Fibroblast of upper back skin (primary cell): ENCODE measurements at places on chromosomes 12 and 14.

DNA sequence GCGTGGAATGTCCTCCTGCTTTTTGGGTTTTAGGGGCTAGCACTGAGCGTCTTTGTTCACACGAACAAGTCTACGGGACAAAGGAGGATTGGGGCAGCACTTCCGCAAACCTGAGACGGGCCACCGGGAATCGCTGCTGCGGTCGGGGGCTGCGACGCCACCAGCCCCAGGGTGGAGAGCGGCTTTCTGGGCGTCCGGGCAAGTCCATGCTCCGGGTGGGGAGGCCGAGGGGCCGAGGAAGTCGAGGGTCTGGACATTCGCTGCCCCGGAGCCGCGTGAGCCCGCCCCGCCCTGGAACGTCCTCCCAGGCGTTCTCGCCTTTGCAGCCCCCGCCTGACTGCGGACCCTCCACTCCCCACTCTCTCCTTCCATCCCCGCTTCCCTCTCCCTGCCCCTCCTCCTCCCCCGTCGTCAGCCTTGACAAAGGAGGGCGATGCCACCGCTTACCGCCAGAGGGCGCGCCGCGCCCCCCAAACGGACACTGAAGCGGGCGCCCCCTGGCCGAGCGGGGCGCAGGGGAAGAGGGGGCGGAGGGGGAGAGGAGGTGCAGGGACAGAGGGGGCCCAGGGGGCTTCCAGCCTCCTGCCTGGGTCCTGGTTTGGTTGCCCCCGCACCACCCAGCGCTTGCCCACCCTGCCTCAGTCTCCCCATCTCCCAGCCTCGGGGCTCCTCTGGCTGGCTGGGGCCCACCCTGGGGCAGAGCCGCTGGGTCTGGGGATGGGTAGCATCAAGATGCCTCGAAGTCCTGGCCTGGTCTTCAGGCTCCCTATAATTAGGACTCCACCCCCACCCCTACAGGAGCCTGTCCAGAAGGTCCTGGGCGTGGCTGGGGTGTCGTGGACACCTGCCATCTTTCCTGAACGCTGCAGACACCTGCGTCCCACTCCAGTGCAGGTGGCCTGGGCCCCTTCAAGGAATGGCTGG is 39.1 kb upstream of the INF2 start:
- DNase-seq = peak; percentile 48

DNA sequence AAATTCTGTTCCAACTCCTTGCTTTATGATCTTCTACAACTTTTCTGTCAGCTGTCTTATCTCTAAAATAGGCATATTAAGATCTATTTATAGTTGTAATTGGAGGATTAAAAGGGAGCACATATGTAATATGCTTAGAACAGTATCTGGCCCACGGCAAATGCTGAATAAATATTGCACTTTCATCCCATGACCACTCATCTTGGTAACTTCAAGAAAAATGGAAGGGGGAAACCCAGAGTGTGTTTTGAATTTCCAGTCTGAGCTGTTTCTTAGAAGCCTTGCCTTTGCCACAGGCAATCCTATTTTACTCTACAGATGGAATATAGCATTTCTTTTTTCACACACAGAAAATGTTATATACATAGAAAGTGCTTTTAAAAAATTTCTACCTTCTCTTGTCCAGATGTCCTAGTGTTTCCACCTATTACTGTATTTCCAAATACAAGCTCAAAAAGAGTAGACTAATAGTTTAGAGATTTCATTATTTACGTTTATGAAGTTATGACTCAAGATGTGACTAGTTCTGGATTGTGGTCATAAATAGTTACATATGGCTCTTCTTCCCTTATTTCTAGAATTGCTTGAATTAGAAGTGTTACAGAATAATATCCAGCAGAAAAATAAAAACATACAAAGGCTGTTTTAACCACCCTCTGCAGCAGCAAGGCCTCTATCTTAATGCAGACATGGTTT is 6.2 kb upstream of the STXBP6 start:
- peak; percentile 47 for DNase-seq

DNA sequence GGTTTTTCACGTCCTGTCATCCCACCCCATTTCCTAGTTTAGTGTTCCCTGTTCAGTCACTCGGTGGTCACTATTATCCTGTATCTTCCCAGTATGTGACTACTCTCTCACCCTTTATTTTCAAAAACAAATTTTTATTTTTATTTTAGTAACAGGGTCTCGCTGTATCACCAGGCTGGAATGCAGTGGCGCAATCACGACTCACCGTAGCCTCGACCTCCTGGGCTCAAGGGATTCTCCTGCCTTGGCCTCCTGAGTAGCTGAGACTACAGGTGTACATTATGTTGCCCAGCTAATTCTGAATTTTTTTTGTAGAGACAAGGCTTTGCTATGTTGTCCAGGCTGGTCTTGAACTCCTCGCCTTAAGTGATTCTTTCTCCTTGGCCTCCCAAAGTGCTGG is 20.1 kb upstream of the PRICKLE1 start:
- DNase-seq = no peak

- DNase-seq = no peak
These were observed 361.9 kb downstream of the DAD1 start for GRCh38 chr14:22227084-22227483.

GRCh38 chr12:44674875-44675274 is 201.2 kb downstream of the NELL2 start:
- DNase-seq = no peak

GRCh38 chr14:38205119-38205813 is 2.4 kb upstream of the SSTR1 start:
- DNase-seq = no peak

DNA sequence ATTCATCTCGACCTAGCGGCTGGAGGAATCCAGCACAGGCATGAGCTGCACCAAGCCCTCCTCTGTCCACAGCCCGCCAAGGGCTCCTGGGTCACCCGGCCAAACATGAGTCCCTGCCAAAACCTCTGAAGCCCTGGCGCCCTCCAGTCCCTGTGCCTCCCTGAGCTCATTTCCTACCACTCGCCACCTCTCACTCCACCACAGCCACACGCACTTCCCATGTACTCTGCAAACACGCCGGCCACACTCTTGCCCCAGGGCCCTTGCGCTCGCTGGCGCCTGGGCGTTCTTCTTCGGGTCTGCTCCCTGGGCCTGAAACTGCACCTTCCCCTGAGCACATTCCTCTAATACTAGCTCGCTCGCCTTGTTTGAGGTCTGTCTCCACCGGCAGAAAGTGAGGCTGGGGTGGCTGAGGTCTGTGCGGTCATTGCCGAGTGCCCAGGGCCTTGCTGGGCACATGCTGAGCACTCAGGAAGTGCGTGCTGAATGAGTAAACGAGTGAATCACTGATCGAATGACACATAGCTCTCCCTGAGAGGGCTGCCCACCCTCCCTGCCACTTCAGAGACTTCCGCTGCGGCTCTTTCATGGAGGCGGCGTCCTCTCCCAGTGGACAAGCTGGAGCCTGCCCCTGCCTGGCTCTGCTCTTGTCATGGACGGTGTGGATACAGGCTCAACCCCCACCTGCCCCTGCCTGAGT is 33.7 kb upstream of the DLK1 start:
- peak; percentile 82 for DNase-seq

- peak; percentile 62 for DNase-seq
These were observed 476.5 kb downstream of the FOXG1 start for GRCh38 chr14:29242755-29243754.

DNA sequence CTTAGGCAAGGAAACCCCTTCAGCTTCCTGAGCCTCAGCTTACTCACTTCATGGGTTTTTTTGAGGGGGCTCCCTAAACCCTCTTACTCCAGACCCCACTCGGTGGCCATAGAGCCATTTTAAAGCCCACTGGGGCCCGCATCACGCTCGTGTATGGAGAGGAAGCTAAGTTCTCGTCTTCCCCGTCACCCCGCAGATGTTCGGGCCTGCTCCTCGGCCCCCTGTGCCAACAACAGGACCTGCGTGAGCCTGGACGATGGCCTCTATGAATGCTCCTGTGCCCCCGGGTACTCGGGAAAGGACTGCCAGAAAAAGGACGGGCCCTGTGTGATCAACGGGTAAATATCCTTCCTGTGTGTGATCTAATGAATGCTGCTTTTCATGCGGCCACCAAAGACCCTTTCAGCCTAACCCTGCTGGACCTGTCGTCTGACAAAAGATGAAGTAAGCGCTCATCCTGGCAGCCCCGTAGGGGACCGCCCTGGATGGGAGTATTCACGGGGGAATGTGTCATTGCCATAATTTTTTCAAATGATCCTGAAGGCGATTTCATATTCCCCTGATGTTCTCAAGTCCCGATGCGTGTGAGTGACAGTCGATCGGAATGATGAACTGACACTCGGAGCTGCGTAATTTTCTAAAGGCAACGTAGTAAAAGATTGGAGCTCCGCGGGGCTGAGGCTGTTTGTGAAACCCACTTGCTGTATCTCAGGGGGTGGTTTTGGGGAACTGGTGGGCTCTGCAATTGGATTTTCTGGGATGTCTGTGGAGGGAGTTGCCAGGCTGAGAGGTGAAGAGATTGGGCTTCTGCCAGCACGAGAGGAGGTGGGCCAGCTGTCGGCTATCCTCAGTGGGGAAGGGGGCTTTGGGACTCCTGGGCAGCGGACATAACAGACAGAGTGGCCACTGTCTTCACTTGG is 5.4 kb downstream of the DLK1 start:
- no peak for DNase-seq

GRCh38 chr14:89283327-89284060 is 133.5 kb downstream of the FOXN3 start:
- no peak for DNase-seq

GRCh38 chr14:77041881-77042545 is 13.5 kb upstream of the IRF2BPL start:
- peak; percentile 98 for DNase-seq

- DNase-seq = no peak
These were observed 165.5 kb downstream of the SLC38A4 start for GRCh38 chr12:46660276-46660675.

- no peak for DNase-seq
These were observed 63.0 kb downstream of the BCL2L14 start for GRCh38 chr12:12133785-12134184.

DNA sequence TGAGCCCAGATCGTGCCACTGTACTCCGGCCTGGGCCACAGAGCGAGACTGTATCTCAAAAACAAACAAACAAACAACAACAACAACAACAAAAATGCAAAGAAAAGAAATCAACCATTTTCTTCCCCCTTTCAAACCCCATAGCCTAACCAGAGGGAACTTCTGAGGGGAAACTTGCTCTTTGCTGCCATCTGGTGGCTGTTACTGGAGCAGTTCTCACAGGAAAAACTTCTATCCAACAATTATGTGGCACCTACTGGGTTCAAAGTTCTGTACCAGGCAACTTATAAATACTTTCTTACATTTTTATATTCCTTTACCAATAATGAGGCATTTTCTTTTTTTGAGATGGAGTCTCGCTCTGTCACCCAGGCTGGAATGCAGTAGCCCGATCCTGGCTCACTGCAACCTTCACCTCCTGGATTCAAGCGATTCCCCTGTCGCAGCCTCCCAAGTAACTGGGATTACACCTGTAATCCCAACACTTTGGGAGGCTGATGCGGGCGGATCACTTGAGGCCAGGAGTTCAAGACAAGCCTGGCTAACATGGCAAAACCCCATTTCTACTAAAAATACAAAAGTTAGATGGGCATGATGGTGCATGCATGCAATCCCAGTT is 50.9 kb upstream of the BICDL1 start:
- DNase-seq = peak; percentile 45
